ENCODE measurements at places on chromosomes 12 and 14.

GRCh38 chr12:96215919-96216273 lies 21.7 kb downstream of the ELK3 start:
- DNase-seq: no peak

DNA sequence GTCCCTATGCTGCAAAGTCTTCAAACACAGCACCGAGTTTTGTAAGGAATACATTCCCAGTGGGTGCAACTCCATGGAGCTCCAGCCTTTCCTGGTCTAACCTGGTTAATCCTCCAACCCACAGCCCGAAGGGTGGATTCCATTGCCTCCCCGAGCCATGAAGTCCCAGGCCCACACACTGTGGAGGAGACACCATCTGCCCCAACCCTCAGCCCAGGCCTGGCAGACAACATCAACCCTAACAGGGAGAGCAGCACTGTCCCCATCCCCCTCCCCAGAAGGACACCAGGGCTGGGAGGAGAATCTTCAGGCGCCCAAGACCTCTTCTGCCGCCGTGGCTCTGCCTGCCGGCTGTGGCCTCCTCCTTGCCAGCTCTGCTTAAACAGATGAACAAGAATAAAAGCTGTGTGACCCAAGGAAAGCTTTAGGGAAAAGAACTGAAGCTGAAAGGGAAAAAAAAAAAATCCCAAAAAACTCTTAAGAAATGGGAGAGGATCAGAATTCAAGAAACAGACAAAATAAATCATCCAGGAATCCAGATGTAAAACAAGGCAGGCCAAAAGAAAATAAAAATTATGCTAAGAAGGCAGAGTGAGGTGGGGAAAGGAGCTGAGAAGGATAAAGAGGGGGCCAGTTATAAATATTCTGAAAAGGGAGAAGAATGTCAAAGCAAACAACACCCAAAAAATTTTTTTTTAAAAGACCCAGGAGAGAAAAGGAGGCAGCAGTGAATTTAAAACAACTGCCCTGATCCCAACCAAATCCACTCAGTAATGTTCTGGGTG lies 16.0 kb upstream of the ZFP36L1 start:
- DNase-seq: no peak

DNA sequence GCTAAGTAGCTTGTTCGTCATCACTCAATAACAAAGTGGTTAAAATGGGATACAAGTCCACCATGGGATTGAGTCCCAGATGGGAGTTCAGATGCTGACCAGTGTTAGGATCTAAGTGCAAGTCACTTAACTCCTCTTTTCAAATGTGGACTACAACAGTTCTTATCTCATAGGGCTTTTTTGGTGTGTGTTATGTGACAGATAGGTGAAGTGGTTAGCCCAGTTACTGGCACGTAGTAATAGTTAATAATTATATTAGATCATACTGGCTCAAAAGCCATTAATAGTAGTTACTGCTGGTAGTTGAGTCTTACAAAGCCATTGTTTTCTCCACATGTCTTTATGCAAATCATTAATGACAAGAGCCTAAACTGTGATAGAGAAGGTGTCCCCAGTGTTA lies 73.2 kb downstream of the RCOR1 start:
- no peak for DNase-seq

DNA sequence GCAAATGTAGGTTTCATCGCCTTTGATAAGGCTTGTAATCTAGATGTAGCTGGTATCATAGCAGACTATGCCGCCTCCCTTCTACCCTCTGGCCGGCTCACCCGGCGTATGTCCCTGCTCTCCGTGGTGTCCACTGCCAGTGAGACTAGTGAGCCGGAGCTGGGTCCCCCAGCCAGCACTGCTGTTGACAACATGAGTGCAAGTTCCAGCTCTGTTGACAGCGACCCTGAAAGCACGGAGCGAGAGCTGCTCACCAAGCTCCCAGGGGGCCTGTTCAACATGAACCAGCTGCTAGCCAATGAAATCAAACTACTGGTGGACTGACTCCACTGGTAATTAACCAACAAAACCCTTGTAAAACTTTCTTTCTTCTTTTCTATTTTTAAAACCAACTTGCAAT lies 49.0 kb upstream of the A2ML1 start:
- no peak for DNase-seq

DNA sequence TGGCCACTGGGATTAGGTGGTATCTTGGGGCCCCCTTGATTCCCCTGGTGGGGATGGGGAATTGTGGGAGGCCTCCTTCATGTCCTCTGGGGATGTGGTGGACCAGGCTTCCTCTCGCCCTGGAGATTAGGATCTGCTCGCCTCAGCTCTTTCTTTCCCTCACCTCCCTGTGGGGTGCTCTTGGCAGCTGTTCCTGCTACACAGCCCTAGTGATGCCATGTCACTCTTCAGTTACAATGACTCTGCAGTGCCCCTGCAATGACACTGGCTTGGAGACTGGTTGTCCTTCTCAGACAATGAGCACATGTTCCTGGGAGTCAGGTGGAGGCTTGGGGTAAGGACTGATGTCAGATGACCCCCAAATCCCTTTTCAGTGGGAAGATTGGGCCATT lies 83.9 kb downstream of the ADCK1 start:
- DNase-seq: no peak

All from SHP77 treated with DMSO at 0.1 percent for 48 hours (cell line).